ENCODE measurements at places on chromosomes 16 and 17.

DNA sequence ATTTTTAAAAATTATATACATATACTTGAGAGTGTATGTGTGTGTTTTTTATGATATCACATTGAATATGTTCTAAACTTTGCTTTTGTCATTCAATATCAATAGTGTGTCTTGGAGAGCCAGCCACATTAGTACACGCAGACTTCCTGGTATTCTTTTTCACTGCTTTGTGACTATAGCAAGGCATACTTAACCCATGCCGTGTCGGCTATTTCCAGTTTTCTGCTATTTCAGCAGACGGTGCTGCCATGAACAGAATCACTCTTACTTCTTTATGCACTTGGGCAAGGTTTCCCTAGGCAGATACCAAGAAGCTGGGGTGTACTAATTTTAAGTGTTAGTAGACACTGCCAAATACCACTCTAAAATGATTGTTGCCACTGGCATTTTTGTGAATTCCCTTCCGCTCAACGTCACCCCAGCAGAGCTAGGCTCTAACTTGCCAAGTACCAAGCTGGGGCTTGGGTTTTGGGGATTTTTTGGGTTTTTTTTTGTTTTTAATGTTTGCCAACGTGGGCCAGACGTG, 134.9 kb downstream of the SOCS1 start:
- no peak for DNase-seq

- no peak for DNase-seq
Observed at GRCh38 chr16:89909777-89910716, 8.6 kb upstream of the MC1R start.

GRCh38 chr16:85448557-85449190, 164.4 kb upstream of the GSE1 start:
- DNase-seq = peak; percentile 26

- no peak for DNase-seq
Observed at GRCh38 chr16:30076276-30076791, 540 bp downstream of the PPP4C start.

- DNase-seq = no peak
Observed at GRCh38 chr17:6487251-6488007, 43.2 kb downstream of the PIMREG start.

- DNase-seq = no peak
Observed at GRCh38 chr17:80848449-80849102, 143.1 kb upstream of the CHMP6 start.

DNA sequence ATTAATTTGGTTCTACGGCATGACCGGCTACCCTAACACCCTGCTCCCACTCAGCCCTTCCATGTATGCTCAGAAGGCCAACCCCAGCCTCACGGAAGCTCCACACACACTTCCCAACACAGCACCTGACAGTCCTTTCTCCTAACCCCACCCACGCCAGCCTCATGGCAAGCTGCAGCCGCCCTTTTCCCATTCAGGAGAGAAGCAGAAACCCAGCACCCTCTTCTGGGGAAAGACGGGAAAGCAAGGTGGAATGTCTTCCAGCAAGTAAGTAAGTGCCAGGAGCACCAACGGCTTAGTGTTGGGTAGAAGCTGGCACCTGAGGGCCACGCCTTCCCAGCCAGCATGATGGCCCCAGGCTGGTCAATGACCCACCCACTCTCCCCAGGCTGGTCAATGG, 32.1 kb downstream of the ABR start:
- no peak for DNase-seq

DNA sequence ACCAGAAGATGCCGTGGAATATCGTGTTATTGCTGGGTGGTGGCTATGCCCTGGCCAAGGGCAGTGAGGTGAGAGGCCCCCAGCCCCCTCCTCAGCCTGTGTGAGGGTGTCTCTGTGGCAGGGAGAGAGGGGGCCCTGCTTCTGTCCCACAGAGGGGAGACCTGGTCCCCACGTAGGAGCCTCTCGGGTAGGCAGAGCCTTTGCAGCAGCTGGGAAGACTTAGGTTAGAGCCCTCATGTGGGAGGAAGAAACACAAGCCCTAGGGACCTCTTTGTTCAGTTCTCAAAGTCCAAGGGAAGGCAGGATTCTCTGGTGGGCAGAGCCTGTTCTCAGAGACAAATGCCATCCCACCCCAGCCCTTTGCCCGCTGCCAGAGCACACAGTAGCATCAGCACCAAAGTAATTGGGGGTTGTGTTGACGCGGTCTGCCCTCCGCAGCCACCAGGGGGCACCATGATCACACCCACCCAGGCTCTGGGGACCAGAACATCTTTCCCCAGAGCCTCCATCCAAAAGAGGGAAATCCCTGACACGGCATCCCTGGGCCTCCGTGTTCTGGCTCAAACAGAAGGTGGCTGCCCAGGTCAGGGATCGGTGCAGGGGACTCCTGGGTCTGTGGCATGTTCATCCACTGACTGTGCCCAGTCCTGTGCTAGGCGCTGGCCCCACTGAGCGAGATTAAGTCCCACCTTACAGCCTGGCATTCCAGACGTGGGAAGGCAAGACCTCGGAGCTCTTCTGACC, 11.5 kb upstream of the FOXN1 start:
- peak; percentile 62 for DNase-seq

DNA sequence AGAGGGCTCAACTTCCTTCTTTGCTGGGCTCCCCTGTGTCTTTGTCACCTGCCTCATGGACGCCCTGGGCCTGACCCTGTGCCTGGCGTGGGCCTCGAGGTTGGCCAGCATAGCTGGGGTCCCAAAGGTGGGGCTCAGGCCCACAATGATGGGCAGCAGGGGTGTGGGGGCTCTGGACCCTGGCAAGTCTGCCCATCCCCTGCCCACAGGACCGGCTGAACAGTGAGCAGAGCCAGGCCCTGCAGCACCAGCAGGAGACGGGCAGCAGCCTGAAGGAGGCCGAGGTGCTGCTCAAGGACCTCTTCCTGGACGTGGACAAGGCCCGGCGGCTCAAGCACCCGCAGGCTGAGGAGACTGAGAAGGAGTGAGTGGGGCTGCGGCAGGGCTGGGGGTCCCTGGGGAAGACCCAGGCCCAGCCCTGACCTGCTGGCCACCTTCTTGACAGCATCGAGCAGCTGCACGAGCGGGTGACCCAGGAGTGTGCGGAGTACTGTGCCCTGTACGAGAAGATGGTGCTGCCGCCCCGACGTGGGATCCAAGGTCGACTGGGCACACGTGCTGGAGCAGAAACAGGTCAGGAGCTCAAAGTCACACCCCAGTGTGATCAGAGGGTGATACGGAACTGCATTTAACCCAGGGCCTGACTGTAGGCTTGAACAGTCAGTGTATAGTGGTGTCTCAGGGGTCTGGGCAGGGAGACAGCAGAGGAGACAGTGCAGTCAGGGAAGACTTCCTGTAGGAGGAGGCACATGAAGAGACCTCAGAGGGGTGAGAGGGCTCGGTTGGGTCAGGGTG, 3.8 kb downstream of the EVPLL start:
- no peak for DNase-seq

GRCh38 chr17:329784-330420, 22.7 kb downstream of the RPH3AL start:
- DNase-seq = no peak

DNA sequence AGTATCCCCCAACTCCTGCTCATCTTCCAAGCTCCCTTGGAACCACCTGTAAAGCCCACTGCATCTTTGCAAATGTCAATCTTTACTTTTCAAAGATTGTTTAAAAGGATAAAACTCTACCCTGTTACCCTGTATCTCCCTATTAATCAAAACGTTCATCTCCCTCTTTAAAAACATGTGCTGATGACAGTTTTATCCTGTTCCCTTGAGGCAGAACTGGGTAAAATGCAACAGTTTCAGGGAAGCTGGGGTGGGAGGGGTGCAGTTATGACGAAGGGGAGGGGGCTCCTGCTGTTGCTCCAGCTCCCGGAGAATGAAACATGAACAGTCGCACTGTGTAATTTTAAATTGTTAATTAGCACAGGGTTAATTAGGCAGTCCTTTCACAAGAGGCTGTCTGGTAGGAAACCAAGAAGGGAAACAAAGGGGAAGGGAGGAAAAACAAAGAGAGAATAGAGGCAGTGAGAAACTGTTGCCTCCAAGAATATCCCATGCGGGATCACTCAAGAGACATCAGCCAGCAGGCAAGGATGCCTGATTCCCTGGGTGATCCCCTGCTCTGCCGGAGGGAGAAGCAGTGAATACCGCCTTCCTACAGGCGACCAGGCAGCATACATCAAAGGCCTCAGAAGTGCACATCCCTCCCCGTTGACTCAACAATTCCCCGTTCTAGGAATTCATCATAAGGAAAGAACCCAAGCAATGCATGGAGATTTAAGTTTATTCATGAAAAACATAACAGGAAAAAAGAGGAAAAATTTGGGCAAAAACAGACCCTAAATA, 84.2 kb downstream of the ZFHX3 start:
- DNase-seq = no peak
